ENCODE measurements at places on chromosomes 11 and 22.

GRCh38 chr11:7632211-7632610 lies 41.1 kb downstream of the CYB5R2 start:
- DNase-seq, result no peak

GRCh38 chr11:80144897-80145594 lies 704.2 kb upstream of the TENM4 start:
- DNase-seq, result no peak

GRCh38 chr11:76120513-76121101 lies 85.7 kb downstream of the WNT11 start:
- no peak for DNase-seq

DNA sequence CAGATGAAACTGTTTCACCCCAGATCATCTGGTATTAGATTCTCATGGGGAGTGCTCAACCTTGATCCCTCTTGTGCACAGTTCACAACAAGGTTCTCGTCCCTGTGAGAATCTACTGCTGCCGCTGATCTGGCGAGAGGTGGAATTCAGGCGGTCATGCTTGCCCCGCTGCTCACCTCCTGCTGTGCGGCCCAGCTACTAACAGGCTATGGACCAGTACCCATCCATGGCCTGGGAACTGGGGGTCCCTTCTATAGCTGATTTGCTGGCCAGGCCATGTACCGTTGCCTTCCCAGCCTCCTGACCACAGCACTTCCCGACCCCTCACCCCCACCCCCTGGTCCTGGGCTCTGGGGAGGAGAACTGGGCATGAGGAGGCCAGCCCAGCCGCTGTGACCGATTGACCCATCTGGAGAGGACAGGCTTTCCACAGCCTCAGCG lies 2.6 kb downstream of the PHLDA2 start:
- no peak for DNase-seq

DNA sequence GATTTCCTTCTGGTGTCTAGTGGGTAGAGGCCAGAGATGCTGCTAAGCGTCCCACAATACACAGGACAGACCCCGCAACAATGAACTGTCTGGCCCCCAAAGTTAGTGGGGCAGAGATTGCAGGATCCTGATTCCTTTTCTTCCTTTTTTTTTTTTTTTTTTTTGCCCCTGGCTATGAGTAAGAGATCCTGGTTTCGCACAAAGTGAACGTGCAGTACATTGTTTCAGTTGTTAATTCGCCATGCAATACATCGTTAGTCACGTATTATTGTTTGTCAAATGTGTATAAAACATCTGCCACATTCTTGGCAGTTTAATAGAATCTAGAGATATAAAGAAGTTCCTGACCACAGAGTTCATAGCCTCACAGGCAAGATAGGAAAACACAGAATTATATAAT lies 20.2 kb downstream of the ST3GAL4 start:
- no peak for DNase-seq

GRCh38 chr11:19218786-19219460 lies 17.1 kb upstream of the CSRP3 start:
- DNase-seq, result no peak

DNA sequence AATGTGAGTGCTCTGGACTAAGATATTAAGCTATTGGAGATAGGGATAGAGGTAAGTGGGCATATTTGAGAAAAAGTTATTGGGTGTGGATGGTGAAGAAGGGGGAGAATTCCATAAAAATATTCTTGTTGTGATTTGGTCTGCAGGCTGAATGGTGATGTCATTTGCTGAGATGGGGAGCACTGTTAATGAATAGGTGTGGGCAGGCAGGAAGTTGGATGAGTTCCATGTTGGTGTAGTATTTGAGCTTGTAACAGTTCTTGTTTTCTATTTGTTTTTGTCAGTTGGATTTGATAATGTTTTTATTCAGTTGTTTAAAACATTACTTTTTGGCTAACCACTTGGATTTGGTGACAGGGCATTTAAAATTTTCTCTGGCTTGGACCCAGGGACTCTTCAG lies 168.8 kb downstream of the C11orf87 start:
- DNase-seq, result no peak

DNA sequence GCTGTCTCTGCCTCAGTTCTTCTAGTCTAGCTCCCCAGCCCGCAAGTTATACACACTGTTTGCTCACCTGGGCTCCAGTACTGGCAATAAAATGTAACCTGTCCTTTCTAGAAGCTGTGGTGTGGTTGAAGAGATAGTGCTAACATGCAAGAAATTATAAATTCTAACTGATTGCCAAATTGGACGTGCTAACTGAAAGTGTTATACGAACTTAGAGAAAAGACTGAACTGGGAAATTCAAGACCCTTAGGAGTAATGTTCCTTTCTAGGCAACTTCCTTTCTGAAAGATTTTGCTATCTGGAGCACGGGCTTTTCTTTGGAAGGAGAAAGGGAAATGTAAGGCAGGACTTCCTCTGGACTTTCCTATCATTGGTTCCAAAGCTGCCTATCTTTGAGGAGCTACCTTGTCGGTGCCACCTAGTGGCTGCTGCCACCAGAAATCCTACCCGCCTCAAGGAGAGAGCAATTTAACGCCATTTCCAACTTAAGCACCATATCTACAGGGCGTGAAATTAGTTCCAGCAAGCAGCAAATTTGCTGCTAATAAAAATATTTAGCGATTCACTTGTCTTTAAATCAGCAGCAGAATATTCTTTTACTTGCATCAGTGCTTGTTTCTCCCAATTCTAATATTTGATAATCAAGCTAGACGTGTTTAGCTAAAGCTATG lies 12.7 kb upstream of the TMEM218 start:
- DNase-seq, result no peak

DNA sequence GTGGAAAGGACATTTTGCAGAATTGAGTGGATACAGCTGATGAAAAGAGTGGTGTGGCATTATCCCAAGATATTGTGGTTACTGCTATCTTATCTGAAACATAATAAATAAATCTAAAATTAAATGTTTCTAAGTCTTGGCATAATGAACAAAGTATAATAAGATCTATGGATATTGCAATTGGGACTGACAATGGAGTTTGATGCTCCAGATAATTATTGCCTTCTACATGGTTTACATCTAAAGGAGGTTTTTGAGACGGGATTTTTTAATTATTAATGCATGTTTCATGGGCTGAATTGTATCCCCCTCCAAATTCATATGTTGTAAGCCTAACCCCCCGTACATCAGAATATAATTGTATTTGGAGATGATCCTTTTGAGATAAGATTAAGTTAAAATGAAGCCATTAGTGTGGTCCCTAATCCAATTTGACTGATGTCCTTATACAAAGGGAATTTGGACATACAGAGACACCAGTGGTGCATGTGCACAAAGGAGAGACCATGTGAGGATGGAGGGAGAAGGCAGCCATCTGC lies 198.5 kb downstream of the MSANTD4 start:
- DNase-seq, result no peak

DNA sequence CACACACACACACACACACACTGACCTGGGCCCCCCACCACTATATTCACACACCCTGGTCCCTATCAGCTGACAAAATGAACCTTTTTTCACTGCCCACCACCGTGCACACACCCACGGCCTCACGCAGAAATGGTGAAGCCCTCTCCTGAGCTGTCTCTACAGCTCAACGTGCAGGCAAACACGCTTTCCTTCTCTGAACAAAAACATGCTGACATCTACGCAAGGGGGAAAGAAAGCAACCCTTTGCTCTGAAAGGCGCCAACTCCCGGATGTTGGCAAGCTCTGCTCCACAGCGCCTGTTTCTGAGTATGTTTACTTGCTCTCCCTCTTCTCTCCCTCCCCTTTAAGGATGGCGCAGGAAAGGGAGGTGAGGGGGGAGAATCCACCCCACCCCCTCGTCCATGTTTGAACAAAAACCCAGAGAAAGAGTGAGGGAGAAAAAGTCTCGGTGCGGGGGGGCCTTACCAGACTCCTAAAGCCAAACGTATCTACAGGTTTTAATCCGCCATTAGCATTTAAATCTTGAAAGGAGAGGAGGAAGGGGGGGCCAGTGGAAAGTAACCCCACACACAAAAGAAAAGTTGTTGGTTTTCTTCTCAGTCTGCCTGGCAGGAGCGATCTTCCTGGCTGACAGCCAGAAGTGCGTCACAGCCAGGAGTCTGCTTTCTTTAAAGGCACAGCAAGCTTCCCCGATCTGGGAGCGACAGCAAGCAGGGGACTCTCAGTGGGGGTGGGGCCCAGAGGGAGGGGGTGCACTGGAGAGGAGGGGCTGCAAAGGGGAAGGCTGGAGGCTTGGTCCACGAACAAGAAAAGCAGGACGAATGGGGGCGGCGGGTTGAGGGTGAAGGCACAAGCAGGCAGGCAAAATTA lies 39.6 kb downstream of the NUMA1 start:
- no peak for DNase-seq

GRCh38 chr22:25110846-25111578 lies 88.6 kb upstream of the CRYBB3 start:
- DNase-seq, result no peak

- DNase-seq, result no peak
Observed at GRCh38 chr11:74278721-74279161, 32.7 kb downstream of the P4HA3 start.

- no peak for DNase-seq
Observed at GRCh38 chr11:83836065-83836464, 549.9 kb upstream of the CCDC90B start.

Data from SIG-M5 (cell line).